Sciatic nerve (tissue), 2 donors: ENCODE measurements at places on chromosomes 16 and 17. TPM values are rescaled to one million over a fixed set of nuclear protein-coding genes. Genes with fewer than 3 reads are reported as not detected.

DNA sequence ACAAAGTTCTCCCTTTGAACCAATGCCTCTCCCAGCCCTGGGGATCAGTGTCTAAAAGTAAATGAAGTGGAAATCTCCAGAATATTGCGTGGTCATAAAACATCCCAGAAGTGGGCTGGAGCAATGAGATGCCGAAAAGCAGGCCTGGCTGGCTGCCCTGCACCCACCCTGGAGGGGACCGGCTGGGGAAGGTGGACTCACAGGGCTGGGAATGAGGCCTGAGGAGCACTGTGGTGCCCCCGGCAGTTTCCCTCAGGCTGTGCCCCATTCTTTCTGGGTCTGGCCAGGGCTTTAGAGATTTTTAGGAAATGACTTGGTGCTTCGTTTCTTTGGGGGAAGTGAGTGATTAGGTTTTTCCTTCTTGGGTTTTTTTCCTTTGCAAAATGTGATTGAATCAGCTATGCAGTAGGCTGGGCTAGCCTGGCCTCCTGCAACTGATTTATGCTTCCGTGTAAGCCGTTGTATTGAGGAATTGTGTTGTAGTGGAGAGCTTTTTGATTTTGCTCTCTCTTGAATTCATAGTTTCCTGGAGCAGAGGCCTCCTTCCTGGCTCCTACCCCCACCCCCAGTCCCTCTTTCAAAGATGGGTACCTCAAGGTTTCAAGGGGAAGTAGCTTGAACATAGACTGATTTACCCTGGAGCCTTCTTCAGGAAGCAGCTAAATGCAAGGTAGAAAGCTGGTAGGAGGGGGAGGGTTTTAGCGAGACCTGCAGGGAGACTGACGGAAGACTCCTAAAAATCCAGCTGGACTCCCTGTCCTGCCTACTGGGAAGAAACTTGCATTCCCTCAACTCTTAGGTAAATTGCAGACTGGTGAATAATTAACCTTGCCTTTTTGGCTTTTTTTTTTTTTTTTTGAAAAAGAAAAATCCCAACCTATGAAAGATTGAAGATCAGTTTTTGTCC, 170.2 kb downstream of the RAB11FIP4 start:
- DNase-seq, result no peak

Gene CD79B
- total RNA-seq, result 5.3 TPM

GRCh38 chr17:54992797-54993639, 24.5 kb downstream of the STXBP4 start:
- no peak for DNase-seq

Gene LRRC75A
- total RNA-seq, result 7.0 TPM

- DNase-seq, result no peak
Observed at GRCh38 chr16:87358250-87358649, 25.3 kb downstream of the FBXO31 start.

Gene COX6A2
- total RNA-seq, result not detected

Gene PAFAH1B1
- 160 TPM for total RNA-seq

DNA sequence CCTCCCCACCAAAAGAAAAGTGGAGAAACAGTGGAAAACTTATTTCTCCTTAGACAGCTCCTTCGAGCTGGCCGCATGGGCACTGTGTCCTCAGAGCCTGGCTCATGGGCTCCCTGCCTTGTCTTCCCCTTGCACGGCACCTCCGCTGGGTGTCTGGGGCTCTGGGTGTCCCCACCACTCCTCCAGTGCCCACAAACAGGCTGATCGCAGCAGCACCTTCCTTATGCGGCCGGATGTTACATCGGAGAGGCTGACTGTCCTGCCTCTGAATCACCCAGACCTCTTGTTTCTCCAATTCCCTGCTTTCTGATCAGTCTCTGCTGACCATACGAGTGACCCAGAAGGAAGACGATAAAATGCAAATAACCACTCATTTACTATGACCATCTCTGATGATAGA, 121.7 kb downstream of the SLC39A11 start:
- no peak for DNase-seq

GRCh38 chr17:19833914-19834313, 33.8 kb downstream of the ULK2 start:
- DNase-seq, result no peak

- no peak for DNase-seq
Observed at GRCh38 chr17:47872651-47873161, 21.7 kb upstream of the SP6 start.

GRCh38 chr16:414395-415169, 10.9 kb upstream of the RAB11FIP3 start:
- no peak for DNase-seq

- no peak for DNase-seq
Observed at GRCh38 chr17:17196776-17197175, 9.4 kb downstream of the PLD6 start.

DNA sequence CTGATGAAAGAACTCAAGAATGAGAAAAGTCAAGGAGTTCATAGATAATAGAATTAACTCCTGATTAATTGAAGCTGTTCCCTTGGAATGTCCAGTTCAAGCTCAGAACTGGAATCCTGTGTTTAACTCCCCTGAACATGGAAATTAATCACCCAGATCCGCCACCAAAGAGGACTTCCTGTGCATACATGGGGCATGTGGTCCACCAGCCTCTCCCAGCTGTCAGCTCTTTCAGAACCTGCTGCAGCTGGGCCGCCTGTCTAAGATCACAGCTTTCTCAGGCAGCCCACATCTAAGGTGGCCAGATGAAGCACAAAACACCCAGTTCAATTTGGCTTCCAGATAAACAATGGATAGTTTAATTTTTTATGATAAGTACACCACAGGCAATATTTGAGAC, 203.7 kb upstream of the COX10 start:
- no peak for DNase-seq

Gene CARD14
- total RNA-seq, result 0.49 TPM

- no peak for DNase-seq
Observed at GRCh38 chr16:66728117-66728787, 23.2 kb downstream of the DYNC1LI2 start.

Gene ATP2A3
- total RNA-seq, result 13.8 TPM

- DNase-seq, result no peak
Observed at GRCh38 chr16:14963281-14964173, 11.3 kb upstream of the PDXDC1 start.

Gene TMEM114
- total RNA-seq, result not detected

DNA sequence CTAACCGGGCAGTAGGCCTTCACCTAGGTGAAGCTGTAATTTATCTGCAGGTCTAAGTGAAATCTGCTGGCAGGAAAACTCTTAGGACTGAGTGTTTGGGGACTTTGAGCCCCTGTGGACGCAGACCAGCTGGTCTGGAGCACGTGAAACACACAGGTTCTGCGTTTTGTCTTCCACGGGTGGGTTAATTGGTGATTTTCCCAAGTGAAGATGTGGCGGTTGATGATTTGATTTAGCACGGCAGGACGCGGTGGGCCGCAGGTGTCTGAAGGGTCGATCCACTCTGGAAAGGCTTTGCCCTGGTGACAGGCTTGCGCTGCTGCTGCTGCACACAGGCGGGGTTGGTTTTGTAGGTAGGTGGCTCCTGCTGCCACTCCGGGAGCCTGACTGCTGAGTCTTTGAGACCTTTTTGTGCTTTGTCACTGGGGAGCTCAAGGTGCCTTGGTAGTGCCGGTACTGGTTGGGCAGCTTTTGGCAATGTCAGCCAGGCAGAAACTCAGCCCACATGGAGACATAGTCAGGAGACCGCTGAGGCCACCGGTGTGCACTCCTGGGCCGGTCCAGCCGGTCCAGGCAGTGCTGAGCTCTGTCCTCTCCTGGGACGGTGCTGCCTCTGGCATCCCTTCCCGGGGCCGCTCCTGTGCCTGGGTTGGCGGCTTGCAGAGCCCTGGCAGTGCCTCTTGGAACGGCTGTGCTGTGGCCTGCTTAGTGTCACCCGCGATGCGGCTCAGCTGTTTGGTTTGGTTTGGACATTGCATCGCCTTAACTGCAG, 2.3 kb downstream of the BAIAP2 start:
- no peak for DNase-seq

Gene KRTAP2-2
- total RNA-seq, result not detected
